ENCODE measurements at places on chromosomes 12 and 14. TPM values are rescaled to one million over a fixed set of nuclear protein-coding genes. Genes with fewer than 3 reads are reported as not detected.

The PTCSC3 gene
- total RNA-seq = not detected

The CLEC4D gene
- total RNA-seq = not detected

The METTL25 gene
- 27.7 TPM for total RNA-seq

The LRR1 gene
- total RNA-seq = 13.0 TPM

The CHGA gene
- total RNA-seq = not detected

The SLC4A8 gene
- total RNA-seq = 3.2 TPM

The GOLT1B gene
- total RNA-seq = 26.3 TPM

The B3GNT4 gene
- total RNA-seq = not detected

The PRIM1 gene
- total RNA-seq = 25.4 TPM

The SCN8A gene
- total RNA-seq = 1.0 TPM

The DPPA3 gene
- total RNA-seq = not detected

The KLRK1 gene
- 0.84 TPM for total RNA-seq

The RNASE3 gene
- total RNA-seq = not detected

The SLC2A13 gene
- 9.9 TPM for total RNA-seq

The KIF26A gene
- total RNA-seq = not detected

The SIX1 gene
- total RNA-seq = not detected

The TESPA1 gene
- 19.0 TPM for total RNA-seq

The PSMC1 gene
- 50.2 TPM for total RNA-seq
